ENCODE measurements at places on chromosomes 6 and 20.

DNA sequence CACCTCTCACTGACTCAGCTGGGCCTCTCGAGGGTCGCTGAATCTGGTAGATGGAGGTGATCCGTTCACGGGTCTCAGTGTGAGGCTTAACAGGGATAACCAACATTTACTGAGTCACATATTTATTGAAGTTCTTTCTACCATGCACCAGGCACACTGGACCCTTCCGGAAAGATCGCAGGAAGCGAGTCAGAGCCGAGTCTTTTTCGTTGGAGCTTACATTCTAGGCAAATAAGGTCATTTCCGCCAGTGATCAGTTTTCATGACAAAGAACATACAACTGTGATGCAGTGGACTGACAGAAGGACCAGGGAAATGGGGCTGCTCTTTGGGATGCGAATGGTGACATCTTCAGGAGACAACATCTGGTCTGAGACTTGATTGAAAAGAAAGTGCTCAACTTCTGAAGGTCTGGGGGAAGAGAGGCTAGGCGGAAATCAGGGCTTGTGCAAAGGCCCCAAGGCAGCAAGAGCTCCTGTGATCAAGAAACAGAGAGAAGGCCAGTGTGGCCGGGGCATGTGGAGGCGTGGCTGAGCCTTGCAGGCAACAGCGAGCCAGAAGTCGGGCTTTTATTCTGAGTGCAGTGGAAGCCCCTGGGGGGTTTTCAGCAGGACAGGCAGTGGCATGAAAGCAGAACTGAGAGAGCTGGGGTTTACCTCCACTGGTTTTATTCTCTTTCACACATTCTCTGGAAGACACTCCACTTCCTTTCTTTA lies 56.7 kb downstream of the APCDD1L start:
- peak; percentile 59 for DNase-seq

GRCh38 chr6:119447921-119448320 lies 98.4 kb upstream of the MAN1A1 start:
- DNase-seq = no peak

- peak; percentile 92 for DNase-seq
These were observed 6.3 kb downstream of the SDCBP2 start for GRCh38 chr20:1322511-1323245.

DNA sequence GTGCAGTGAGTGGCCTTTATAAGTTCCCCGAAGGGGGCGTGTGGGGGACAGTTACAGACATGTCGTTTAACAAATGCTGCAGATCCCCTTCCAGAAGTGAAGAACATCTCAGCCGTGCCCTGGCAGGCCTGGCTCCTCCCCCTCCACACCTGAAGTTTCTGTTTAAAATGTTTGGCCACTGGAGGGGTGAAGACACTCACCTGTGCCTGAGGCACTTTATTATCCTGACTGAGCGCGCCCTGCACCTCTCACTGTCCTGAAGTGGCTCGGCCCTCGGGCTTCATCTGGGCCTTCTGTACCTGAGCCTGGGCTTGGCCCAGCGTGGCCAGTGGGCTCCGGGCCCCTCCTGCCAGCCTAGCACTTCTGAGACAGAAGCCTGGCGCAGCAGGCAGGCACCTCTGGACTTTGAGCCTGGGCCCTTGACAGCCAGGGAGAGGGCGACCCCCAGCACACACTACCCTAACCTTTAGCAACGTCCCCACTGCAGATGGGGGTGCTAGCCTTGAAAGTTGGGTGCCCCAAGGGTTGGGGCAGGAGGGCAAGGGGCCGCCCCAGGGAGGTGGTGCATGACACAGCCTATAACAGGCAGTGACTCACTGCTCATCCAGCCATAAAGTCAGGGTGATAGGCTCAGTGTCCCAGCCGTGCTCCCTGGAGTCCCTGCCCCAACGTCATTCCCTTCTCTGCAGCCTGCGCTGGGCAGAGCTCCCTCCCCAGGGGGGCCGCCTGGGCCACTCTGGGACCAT lies 13.6 kb upstream of the GATA5 start:
- DNase-seq = no peak

GRCh38 chr6:3324262-3324942 lies 65.7 kb downstream of the PSMG4 start:
- DNase-seq = peak; percentile 89

DNA sequence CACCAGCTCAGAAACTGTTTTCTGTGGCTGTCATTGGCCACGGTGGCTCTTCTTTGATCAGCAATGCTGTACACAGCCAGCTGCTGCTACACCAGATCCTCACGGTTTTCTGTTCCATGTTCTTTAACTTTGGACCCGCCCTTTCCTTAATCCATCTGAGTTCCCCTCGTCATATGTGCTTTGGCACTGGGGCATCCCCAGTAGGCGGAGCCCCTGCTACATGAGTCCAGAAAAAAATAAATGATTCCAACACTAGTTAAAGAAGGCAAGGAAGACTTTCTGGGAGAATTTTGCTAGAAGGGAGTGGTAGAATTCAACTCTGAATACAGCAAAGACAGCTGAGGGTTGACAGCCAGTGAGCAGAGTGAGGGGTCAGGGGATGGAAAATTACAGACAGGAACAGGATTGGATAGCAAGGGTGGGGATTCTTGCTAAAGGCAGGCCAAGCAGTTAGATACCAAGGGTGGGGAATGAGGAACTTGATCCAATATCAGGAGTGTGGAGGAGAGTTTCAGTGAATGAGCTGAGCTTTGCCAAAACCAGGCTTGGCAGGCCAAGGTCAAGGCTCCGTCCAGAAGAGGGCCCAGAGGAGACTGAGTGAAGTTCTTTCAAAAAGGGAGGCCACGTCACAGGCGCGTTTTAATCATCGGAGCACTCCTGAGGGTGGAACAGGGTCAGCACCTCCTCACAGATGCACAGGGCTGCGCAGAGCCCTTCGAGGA lies 391.8 kb downstream of the CDH4 start:
- no peak for DNase-seq

DNA sequence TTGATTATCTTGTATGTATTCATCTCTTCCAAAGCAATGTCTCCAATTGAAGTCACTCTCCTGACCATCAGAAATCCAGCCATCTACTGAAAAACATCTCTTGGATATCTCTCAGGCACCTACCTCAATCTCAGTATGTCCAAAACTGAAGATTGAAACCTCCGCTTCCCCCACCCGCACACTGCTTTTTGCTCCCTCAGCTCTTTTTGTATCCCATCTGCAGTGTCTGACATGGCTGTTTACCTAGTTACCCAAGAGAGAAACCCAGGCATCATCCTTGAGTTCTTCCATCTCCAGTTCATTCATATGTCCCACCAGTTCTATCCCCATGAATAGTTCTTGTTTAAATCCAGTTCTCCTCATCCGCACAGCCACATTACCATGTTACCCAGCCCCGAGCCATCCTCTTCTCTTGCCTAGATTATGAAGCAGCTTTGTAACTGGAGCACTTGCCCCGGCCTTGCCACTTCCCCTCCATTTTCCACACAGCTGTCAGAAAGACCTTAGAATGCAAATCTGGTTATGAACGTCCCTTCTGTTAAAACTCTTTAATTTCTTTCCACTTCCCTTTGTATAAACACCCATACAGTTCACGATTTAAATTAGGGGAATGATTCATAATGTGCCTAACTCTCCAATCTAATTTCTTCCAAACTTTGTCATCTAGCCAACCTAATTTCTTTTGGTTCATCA lies 40.5 kb upstream of the GCLC start:
- no peak for DNase-seq

- no peak for DNase-seq
These were observed 1.9 kb downstream of the FBXO9 start for GRCh38 chr6:53066874-53067706.

- DNase-seq = no peak
These were observed 1.4 kb upstream of the AAR2 start for GRCh38 chr20:36234771-36235320.

DNA sequence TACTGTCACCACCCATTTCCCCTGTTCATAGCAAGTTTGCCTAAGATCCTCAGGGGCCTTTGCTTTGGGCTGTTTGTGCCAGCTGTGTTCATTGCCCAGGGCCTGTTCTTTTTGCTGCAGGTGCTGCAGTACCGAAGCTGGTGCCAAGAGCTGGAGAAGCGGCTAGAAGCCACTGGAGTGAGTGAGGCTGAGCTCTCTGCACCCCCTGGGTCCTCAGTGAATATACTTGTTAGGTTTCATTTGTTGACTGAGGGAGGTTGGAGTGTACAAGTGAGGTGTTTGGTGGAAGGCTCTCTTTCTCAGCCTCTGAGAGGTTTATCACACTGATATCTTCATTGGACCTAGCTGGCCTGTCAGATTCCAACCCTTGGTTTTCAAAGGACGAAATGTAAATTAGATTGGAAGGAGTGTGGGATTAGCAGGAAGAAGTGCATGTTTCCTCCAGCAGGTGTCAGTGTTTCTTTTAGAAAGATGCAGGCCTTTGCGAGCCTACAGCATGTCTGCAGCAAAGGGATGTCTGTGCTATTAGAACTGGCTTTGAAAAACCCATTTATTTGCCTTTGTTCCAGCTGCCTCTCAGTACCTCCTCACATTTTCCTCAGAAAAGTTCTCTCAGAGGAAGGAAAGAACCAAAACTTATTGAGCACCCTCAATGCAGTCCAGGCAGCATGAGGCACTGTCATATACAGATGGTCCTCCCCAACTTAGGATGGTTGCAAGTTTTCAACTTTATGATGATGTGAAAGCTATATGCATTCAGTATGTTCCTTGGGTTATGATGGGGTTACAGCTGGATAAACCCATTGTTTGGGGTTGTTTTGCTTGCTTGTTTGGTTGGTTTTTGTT lies 8.3 kb downstream of the CEP250 start:
- DNase-seq = peak; percentile 56

DNA sequence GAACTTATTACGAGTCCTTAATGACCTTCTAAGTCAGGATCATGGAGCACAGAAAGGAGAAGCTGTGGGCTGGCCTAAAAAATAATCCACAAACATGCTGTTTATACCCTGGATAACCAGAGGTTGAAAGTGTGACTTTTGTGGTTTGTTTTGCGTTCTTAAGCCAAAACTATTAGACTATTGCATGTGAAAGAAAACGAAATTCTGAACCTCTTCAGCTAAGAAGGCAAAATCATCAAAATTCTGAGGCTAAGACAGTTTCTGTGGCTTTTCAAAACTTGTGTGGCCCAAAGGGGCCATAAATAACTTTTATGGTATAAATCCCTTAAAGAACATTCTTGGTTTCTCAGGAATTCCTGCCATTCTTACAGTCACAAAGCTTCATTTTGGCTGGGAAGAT lies 251.0 kb downstream of the UST start:
- DNase-seq = peak; percentile 98

- DNase-seq = no peak
These were observed 3.5 kb downstream of the ZFAND3 start for GRCh38 chr6:37822851-37823682.

DNA sequence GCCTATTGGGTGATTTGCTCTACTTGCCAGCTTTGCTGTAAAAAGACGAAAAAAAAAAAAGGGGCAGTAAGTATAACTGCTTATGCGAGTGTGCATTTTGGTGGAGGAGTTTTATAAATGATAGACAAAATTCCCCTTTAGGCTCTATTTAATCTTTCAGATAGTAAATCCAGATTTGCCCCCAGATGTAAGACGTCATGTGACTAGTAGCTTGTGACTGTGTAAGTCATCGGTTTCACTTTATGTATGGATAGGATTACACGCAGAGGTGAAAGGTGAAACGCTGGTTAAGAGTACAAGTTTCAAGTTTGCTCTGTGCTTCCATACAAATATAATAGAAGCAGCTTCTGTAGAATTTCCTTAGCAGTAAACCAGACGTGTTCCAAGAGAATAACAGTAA lies 7.9 kb downstream of the RAB32 start:
- DNase-seq = peak; percentile 7

- peak; percentile 27 for DNase-seq
These were observed 17.8 kb downstream of the B4GALT5 start for GRCh38 chr20:49695830-49696229.

DNA sequence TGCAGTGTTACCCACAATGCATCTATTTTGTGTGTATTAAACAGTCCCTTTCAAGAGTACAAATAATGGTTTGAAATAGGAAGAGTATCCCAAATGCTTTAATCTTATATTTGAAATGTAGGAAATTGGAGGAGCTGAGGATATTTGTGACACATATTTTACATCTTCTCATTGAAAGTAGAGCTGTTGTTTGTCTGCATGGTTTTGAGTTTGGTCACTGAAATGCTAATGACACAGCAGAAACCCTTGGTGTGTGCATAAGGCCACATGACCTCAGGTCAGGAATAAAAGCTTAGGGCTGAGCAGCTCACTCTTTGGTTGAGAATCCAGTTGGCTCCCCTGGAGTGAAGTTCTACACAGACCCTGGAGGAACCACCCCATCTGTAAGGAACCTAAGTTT lies 49.8 kb downstream of the TPD52L1 start:
- no peak for DNase-seq

DNA sequence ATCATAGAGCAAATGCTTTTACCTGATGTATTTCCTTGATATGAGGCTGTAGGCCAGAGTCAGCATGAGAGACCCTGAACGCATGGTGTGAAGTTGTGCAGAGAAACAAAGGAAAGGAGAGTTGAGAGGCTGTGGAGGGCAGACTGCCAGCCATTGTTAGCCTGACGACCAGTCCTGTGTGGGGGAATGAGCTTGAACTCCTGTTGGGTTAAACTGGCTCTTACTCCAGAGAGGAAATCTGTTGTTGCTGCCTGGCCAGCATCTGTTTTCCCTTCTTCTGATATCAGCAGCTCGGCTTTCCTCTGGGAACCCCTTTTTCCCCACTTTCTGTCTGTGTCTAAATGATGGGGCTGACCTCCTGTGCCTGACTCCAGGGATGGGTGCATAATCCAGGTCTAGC lies 158.2 kb upstream of the ZFP64 start:
- no peak for DNase-seq

DNA sequence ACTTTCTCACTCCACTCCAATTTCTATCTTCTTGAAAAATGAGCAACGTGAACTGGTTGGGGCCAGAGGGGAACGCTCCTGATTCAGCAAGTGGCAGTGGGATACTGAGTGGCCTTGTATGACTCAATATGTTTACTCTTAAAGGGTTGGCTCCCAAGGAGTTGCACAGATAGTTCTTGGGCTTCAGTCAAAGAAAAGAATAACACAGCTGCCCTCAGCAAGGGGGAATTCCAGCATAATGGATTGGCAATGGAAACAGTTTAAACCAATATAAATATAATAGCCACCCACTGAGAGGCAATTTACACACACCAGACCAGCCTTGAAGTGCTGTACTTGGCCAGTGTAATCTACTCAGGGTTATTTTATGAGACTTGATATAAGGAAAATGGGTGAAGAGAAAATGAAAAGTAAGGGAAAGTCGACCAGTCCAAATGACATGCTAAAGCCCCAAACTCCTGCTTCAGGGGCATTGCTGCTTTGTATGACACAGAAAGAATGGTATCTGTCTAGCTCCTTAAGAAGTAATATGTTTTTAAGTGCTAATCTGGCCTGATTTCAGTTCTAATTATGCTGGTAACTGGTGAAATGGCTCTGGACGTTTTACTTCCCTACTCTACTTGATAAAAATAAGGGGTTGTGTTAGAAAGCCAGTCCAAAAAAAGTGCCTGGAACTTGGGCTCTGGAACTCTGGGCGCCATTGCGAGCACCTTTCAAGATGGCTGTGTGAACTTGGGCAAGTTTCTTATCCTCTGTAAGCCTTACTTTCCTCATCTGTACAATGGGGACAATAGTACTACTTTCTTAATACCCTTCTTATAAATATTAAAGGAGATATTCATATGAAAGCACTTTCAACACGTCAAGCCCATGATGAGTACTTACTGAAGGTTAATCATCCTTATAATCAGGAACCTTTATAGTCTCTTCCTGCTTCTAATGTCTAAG lies 712.9 kb upstream of the MAP3K7 start:
- DNase-seq = peak; percentile 4

Measured in fibroblast of skin of right quadriceps (primary cell).